ENCODE measurements at places on chromosomes 1 and 21.

DNA sequence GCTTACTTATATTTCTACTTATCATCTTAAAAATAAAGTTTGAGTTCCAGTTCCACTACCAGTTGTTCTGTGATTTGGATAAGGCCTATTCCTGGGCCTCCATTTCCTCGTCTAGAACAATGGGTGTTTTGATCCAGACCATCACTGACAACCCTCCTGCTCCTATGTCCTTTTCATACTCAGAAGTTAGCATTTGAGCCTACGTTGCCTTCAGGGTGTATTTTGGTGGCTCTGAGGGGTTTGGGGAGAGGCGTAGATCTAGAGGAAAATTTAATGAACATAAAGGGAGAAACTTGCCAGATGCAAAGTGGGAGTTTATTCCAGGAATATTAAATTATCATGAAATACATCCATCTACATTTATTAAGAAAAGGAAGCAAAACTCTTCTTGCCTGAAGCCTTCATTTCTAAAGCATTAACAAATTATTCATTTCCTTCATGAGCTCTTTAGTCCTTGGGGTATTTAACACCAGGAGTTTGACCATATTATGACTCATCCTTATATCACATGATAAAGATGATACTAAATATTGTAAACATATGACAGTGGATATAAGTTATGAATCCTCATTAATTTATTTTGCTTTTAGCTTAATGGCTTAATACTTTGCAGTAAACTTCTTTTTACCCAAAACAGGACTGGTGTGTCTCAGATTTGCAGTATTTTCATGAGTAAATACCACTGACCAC is 47.2 kb upstream of the SYT14 start:
- DNase-seq: no peak

DNA sequence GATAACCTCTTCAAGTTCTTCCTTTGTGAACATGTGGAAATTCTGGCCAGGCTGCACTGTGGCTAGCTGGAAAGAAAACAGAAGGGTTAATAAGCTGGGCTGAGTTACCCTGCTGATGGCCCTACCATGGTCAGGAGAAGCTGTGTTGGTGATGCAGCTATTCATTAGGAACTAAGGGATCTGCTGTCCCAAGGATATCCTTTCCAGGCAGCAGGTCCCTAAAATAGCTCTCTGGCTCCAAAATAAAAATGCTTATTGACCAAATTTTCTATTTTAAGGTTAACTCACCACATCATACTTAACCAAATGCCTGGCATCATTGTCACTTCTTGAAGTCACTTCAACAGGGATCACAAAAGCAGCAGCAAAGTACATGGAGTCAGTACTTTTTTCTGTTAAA is 4.3 kb upstream of the SORT1 start:
- no peak for DNase-seq

DNA sequence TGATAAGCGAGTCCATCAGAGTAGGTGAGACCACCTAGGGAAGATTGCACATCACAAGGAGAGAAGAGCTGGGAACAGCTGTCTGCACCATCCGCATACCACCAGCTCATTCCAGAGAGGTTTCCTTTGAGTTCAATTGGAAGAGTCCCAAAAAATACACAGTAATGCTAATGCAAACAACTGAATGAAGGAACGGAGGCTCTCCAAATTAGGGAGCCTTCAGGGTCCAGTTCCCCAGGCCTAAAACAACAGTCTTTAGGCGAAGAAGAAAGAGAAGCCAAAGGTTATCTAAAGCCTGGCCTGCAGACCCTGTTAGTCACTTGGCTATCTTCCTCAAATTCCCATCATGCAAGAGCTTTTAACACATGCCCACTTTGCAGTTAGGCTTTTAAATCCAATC is 246.4 kb downstream of the PBX1 start:
- no peak for DNase-seq

DNA sequence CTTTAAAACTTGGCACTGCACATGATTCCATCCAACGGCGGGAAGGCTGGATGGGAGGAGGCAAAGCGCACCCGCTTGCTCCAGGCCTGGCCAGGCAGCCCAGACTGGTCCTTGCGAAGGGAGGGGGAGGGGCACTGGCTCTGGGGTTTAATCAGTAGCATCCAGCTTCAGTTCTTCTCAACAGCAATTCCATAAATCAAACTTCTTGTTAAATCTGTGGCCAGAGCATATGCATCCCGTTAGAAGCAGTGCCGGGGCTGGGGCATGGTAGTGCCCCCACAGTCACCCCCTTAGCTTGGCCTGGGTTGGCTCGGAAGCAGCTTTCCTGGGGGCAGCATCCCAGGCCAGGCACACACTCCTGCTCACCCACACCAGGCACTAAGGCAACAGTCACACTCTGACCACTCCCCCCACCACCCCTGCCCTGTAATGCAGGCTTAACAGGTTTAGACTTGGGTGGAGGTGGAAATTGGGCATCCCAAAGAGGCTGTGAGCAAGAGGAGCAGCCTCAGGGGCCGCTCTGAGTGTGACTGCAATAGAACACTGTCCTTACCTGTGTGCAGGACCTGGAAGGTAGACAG is 94.1 kb upstream of the CASZ1 start:
- DNase-seq: no peak

GRCh38 chr1:233587958-233588799 is 25.7 kb upstream of the KCNK1 start:
- DNase-seq: no peak

All from stimulated activated CD4-positive, alpha-beta T cell treated with anti-CD3 and anti-CD28 coated beads, Interleukin-12 subunit alpha, Interleukin-12 subunit beta, amount 100 ng/mL, for 4 hours (primary cell).